NCI-H2171 (cell line): ENCODE measurements at places on chromosomes 5 and 9.

DNA sequence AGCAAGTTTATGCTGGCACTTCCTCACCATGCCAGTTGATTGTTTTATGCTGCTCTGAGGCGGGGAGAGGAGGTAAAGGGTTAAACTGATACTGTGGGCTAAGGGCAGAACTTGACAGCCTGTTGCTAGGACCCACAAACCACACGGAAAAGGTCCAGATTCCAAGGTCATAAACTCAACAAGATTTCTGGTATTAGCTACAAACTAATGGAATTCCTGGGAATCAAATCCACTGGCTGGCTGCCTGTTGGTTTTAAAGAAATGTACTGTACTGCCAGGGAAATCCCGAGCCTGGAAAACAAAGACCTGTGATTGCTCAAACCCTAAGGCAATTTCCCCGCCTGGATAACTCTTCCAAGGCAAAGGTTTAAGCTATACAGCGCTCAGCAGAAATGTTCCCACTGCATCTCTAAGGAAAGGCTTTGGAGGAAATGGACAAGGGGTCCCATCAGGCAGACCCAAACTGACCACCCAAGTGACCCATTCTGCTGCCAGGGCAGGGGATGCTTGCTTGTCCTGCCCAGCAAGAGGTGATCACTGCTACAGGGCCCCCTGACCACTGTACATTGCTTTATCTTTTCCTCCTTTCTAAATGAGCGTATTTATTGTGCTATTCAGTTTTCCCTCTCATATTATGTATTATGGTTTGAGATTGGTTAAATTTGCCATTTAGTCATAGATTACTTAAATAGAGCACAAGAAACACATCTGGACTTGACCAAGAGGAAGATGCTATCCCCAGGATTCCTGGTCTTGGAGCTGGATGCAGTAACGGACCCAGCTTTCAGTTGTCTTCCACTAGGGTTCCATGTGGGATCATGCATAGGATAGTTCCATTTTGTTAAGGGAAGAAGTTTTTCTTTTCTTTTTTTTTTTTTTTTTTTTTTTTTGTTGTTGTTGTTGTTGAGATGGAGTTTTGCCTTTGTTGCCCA, 124.3 kb downstream of the SUSD1 start:
- no peak for DNase-seq

GRCh38 chr5:112125903-112126302, 293.2 kb downstream of the EPB41L4A start:
- peak; percentile 9 for DNase-seq

GRCh38 chr5:143014017-143014651, 244.0 kb downstream of the ARHGAP26 start:
- DNase-seq: no peak

- no peak for DNase-seq
These were observed 384.4 kb downstream of the TMEM167A start for GRCh38 chr5:82692826-82693225.

- DNase-seq: no peak
These were observed 210.2 kb downstream of the TSSK1B start for GRCh38 chr5:113224605-113225065.

GRCh38 chr5:152331718-152332117, 73.4 kb downstream of the NMUR2 start:
- no peak for DNase-seq

DNA sequence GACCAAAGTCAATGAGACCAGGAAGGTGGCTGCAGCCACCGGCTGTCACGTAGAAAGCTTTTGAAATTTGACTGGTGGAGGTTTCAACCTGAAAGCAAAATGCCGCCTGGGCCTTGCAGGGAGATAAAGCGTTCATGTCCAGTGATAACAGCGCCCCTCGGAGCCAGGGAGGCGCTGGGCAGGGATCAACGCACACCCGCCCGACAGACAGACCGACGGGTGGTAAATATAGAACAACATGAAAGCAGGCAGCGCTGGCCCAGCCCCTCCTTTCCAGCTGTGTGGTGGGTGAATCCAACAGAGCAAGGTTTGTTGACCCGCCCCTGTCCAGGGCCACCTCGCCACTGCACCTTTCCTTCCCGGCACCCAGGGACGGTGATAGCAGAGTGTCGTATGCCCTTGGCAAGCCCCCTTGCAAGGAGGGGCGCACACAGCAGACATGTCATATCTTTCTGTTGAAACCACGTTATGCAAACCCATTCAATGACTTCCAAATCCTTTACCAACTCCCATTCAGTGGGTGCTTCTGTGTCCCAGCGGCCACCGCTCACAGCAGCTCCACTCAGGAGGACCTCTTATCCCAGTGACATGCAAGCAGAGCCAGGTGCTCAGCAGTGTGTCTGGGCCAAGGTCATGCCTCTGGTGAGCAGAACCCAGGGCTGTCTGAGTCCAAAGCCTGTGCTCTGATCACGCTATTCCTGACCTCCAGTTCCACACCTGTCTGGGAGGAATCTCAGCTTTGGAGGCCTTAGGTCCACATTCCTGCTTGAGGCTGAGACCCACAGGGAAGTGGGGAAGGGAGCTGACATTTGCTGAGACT, 38.7 kb downstream of the NKX2-5 start:
- no peak for DNase-seq

DNA sequence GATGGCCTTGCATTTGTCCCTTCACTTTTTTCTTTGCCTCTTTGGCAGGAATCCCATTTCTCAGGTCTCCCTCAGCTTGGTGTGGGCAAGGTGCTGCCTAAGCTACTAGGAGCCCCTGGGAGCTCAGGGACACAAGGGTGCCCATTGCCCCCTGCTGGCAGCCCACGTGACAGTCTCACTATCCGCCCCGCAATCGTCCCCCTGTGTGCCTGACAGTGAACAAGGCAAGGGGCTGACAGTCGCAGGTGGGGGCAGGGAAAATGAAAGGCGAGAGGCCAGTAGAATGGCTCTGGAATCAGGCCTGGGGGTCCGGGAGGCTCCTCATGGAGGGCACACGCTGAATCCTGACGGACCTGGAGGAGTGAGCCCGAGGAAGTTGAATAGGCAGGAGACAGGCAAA, 2.0 kb upstream of the PCDH12 start:
- DNase-seq: no peak

- no peak for DNase-seq
These were observed 10.5 kb downstream of the HABP4 start for GRCh38 chr9:96460470-96460869.

DNA sequence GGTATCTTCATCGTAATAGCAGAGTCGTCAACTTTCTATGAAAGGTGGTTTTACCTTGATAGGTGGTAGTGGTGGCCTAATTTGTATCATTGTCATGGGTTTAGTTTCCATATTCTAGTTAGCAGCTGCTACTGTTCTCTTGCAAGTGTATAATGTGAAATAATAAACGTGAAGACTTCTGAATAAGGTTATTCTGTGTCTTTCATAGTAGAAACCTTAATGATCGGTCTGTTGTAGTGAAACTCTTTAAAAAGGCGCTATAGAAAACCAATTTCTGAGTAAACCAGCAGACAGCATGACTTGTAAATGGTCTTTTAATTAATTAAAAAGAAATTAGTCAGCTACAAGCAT, 1.6 kb downstream of the SET start:
- DNase-seq: no peak

DNA sequence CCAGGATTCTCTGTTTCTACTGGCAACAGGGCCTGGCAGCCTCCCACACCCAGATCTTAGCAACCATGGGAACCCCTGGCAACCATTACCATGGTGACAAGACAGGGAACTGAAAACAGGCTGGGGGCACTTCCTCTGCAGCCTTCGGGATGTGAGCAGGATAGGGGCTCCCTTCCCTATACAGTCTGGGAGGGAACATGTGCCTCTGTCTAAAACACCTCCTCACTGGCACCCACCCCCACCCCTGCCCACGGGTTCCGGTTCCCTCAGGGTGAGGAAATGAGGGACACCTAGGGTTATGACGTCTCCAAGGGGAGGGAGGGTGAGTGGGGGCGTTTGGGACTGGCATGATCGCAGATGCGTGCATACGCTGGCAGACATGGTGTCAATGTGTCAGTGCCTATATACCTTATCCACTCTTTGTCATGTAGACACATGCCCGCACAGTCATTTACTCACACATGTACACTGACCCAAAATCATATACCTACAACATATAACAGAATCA, 3.0 kb upstream of the DNAJB5 start:
- no peak for DNase-seq

- peak; percentile 50 for DNase-seq
These were observed 29.7 kb upstream of the FCN1 start for GRCh38 chr9:134947265-134947955.

DNA sequence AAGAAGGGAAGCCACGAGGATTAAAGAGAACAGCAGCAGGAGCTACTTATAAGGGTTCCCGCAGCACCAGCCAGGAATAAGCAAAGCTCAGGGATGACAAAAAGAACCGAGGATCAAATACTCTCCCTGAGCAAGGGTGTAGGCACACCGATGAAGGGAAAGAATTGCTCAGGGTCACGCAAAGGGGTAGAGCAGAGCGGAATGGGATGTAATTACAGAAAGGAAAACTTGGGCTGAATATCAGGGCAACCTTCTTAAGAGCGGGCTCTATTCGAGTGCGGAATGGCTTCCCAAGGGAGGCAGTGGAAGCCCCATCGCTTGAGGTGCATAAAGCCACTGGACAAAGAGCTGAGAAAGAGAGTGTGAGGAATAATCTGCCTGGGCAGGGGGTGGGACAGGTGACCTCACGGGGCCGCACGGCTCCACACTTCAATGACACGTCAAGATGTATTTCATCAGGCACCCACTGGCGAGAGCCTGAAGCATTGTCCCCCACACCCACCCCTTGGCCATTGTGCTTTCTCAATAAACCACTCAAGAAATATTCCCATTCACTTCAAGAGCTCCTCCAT, 162.2 kb downstream of the EBF1 start:
- no peak for DNase-seq

DNA sequence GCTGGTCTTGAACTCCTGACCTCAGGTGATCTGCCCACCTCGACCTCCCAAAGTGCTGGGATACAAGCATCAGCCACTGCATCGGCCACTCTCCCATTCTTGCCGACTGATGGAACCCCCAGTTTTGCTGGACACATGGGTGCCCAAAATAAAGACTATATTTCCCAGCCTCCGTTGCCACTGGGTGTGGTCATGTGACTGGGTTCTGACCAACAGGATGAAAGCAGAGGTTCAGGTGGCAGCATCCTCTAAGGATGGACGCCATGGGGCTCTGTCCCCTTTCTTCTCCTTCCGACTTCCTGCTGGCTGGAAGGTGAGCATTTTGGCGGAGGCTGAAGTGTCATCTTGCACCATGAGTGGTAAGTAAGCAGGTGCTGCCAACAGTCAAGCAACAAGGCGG, 10.3 kb downstream of the PDLIM7 start:
- no peak for DNase-seq

GRCh38 chr5:78661691-78662090, 13.1 kb upstream of the LHFPL2 start:
- no peak for DNase-seq

DNA sequence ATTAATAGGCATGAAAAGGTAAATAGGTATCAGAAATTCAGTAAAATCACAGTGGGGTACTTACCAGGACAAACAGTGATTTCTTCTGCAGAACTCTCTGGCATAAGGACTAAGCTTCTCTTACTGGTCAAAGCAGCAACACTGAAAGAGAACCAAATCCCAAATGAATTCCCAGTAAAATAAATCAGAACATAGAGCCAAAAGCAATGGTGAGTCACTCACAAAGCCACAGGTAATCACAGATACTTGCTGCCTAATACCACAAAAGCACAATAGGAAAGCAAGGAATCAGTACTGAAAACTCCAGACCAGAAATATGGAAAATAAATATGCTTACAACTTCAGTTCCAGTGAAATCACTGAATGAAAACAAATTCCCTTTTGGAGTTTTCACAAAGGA, 50.7 kb downstream of the UIMC1 start:
- no peak for DNase-seq

GRCh38 chr5:149549461-149550267, 1.6 kb downstream of the CSNK1A1 start:
- DNase-seq: no peak

- DNase-seq: no peak
These were observed 103.7 kb downstream of the RFK start for GRCh38 chr9:76290555-76290954.

DNA sequence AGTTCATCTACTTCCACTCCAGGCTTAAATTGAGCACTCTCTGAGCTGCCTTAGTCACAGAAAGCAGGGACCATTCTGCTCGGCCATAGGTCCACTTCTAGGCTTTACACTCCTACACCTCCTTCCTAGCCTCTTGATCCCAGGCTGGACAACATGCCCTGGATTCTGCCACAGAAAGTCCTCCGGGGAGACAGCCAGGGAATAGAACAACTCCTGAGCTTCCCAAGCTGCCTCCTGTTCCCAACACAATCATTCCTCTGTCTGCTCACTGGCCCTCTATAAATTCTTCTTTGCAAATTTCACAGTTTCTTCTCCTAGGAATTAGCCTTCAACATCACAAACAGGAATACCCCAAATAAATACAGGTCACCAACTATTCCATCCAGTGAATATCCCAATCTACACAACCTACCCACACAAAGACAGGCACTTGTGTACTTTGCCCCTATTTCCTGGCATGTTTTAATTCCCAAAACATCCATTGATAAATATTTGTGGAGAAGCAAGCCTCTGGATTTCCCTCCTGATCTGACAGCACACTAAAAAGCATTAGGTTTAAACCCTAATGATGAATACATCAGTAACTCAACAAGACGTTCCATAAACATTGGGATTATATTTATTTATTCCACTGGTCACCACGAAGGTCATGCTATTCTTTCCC, 125.5 kb downstream of the ENC1 start:
- no peak for DNase-seq

- DNase-seq: no peak
These were observed 154.1 kb downstream of the ARHGAP26 start for GRCh38 chr5:142924135-142924883.

DNA sequence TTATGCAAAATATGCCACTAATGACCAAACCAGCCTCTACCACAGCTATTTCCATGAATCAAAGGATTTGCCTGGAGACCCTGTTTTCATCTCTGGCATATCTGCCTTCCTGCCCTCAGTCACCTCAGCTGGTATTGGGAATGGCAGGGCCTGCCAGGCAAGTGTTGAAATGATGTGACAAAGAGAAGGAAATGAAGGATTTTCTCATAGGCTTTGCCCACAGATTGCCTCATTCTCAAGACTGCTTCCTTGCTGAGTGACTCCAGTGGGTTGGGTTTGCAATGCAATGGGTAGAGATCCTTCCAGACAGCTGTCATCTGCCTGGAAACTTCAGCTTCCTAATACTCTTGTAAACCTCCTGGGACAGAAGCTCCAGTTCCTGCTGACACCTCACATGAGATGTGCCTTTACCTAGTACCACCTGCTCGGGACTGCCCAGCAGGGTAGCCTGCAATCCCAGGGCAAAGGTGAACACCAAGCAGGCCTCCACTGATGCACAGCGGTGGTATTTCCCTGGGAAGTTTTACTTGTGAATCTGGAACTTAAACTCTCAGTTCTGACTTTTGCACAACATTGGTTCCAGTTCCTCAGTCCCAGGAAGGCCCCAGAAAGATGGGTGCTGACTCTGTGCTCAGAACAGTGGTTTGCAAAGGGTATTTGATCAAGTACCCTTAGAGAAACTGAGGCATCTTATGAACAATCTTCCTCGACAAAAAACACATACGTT, 64.8 kb upstream of the SLC1A1 start:
- no peak for DNase-seq

DNA sequence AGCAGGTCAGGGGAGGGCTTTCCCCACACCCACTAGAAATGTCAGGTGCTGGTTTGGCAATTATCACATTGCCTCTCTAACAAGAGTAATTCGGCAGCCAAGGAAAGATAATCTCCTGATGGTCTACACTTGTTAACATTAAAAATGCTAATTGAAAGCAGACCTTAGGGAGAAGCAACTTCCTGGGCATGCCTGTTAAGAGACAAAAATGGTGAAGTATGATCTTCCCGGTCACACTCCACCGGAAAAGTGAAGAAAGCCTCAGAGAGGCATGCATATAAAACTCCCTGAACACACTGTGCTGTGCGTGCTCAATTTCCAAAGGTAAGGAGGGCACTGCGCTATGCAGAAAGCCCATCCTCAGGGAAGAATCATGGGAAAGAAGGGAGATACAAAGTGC, 244.3 kb downstream of the FAM170A start:
- no peak for DNase-seq
